ENCODE measurements at places on chromosomes 6 and 20. TPM values are rescaled to one million over a fixed set of nuclear protein-coding genes. Genes with fewer than 3 reads are reported as not detected.

- no peak for DNase-seq
Observed at GRCh38 chr20:18743665-18744440, 69.7 kb upstream of the SCP2D1 start.

- no peak for DNase-seq
Observed at GRCh38 chr6:48403587-48403986, 292.6 kb upstream of the PTCHD4 start.

The OR2H2 gene
- not detected for total RNA-seq

GRCh38 chr20:40390654-40391053 lies 298.4 kb downstream of the MAFB start:
- peak; percentile 9 for DNase-seq

GRCh38 chr6:42637681-42638080 lies 73.9 kb downstream of the UBR2 start:
- DNase-seq: no peak

DNA sequence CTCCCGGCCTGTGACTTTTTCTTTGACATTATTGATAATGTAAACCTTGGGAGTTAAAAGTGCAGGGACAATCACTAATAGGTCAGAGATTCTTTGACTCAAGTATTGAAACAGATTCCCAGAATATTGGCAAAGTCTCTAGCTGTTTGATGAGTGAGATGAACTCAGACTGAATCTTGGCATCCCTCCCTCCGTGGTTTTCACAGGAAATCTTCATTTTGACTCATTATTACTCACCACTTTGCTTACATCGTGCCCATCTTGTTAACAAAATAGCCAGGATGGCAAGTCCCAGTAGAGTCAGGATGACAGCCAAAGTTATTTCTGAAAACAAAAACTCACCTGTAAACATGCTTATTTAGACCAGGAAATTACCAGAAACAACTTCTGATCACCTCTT lies 2.0 kb downstream of the TSBP1 start:
- no peak for DNase-seq

- DNase-seq: no peak
Observed at GRCh38 chr20:46014517-46015396, 6.0 kb downstream of the MMP9 start.

- DNase-seq: no peak
Observed at GRCh38 chr20:25145131-25145530, 50.4 kb upstream of the ENTPD6 start.

GRCh38 chr6:169899481-169900145 lies 148.2 kb downstream of the ERMARD start:
- DNase-seq: no peak

GRCh38 chr6:91080871-91081270 lies 494.0 kb upstream of the MAP3K7 start:
- DNase-seq: no peak

DNA sequence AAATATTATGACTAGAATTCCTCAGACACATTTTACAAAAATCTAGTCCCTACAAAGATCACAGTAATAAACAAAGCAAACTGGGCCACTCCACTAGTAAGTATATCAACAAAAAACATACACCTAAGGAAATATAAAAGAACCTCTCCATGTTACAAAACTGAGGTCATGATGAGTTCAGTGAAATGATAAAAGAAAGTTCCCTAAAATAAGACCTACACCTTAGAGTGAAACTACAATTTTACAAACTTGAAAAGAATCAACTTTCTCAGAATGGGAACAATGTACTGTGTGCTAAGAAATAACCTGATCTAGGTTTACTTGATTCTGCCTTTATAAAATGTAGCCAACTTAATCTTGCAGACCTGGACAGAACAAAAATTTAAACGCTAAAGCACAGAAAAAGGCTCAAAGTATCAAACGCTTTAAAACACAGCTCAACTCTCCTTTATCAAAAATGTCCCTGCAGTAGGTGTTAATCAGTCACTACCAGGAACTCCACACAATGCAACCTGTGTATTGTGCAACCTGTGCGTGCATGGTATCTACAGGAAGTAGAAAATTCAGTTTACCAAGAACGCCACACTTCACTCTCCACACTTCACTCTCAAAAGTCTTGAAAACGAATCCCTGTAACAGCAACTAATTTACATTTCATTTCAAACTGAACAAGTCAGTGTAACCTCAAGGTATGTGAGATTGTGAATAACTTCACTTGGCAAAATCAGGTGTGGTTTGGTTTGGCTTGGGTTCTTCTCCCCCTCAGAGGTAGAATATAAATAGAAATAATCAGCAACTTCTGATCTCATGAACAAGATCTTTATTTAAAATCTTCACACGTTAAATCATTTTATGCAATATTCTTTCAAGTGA lies 1.8 kb downstream of the RALGAPA2 start:
- DNase-seq: peak; percentile 80

DNA sequence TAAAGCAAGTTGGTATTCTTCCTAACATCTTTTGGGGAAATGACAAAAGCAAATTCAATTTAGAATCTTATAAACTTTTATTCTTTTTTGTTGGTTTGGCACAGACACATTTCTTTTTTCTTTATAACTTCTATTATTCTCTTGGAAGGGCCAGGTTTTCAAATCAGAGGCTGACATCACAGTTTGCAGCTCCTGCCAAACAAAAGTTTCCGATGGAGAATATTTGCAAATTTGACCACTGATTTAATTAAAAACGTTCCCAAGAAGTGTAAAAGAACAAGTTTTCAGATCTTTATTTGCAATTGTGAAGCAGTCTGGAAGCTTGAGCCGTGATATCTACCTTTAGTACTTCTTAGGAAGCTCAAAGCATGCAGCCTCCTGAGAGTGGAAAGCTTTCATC lies 53.8 kb upstream of the CD83 start:
- DNase-seq: no peak

GRCh38 chr6:146123616-146124015 lies 94.8 kb downstream of the GRM1 start:
- no peak for DNase-seq

- no peak for DNase-seq
Observed at GRCh38 chr6:113772961-113773360, 84.2 kb upstream of the MARCKS start.

- DNase-seq: no peak
Observed at GRCh38 chr20:34970846-34971560, 15.3 kb downstream of the MYH7B start.

The PACSIN1 gene
- not detected for total RNA-seq

- DNase-seq: peak; percentile 91
Observed at GRCh38 chr6:2749969-2750600, 637 bp downstream of the MYLK4 start.

- no peak for DNase-seq
Observed at GRCh38 chr20:9616455-9616805, 102.0 kb downstream of the LAMP5 start.

DNA sequence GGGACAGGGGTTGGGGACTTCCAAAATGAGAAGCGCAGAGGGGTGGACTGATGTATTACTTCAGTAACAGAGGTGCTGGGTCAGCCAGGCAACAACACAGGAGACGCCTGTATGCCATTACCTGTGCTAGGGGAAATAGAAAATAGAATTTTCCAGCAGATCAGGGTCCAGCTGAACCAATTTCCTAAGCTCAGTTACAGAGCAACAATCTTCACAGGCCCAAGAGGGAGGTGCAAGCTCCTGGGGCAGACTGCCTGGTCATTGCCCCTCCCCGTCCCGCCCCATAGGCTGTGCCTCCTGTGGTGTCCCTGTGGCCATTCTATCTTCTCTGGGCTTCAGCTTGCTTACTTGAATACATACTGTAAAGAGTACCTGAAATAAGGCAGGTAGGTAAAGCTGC lies 3.7 kb downstream of the KCNK5 start:
- DNase-seq: no peak

GRCh38 chr6:42619963-42620362 lies 56.1 kb downstream of the UBR2 start:
- no peak for DNase-seq

- peak; percentile 51 for DNase-seq
Observed at GRCh38 chr6:34516391-34517324, 39.5 kb downstream of the SPDEF start.

The GMEB2 gene
- 13.9 TPM for total RNA-seq

DNA sequence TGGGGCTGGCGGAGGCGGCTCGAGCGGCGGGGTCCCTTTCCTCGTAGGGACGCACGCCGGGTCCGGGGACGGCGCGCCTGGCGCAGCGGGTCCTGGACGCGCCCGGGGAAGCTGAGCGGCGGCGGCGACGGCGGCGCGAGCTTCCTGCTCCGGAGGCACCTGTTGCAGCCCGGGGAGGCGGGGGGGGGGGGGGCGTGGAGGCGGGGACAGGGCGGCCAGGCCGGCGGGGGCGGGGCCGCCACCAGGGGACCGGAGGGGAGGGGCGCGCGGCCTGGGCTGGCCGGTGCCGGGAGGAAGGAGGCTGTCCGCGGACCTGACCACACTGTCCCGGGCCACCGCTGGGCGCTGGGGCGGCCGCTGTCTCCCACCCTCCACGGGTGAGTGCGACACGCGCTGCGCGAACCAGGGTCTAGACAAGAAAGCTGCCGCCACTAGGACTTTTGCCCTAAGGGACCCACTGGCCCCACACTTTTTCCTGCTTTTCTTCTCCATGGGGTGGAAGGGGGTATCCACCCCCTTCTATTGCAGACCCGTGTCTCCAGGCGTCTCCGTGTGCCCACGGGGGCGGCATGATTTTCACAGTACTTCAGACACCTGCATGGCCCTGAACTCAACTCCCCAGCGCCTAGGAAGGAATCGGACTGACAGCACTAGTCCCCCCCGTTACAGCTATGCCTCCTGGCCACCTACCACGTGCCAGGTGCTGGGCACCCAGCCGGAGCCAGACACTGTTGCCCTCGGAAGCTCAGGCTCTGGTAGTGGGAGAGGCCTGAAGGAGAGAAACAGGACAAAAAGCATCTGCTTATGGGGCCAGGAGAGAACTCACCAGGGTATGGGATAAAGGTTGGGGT lies at the start of gene NFATC2:
Gene NFATC2, minus strand, starts transcription at position 149 of the 851 bp plus-strand sequence. CDS start 220 bp downstream, outside the sequence.
- DNase-seq: peak; percentile 88

GRCh38 chr6:164825386-164825785 lies 484.0 kb downstream of the C6orf118 start:
- no peak for DNase-seq

DNA sequence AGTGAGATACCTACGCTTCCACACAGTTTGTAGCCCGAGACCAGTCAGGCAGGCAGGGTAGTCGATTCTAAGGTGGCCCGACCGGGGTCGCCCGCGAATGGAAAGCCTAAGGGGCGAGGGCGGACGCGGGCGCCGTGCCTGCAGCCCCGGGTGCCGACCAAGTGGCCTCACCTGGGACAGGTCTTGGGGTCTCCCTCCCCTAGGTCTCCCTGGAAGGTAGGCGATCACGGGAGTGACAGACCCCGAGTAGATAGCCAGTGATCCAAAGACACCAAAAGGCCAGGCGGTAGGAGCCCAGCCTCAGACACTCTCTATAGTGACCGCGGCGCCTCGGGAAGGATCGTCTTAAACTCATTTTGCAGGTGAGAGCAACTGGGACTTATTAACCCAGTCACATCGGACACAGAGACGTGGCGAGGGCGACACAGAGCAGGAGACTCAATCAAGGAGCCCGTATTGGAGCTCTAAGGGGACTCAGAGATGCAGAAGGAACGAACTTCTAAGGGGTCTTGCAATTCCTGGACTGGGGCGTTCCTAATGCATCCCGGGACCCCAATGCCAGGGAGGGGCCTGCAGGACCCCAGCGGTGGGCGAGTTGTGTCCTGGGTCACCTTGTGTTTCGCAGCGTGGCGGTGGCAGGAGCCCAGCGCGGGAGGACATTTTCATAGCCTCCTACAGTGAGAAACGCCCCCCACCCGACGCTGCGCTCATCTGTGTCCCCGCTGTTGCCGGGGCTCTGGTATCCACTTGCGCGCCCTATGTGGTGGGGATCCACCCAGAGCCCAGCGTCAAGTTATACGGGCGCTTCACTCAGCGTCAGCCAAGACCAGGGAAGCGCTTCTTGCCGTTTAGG lies 2.1 kb upstream of the VSX1 start:
- DNase-seq: peak; percentile 83

DNA sequence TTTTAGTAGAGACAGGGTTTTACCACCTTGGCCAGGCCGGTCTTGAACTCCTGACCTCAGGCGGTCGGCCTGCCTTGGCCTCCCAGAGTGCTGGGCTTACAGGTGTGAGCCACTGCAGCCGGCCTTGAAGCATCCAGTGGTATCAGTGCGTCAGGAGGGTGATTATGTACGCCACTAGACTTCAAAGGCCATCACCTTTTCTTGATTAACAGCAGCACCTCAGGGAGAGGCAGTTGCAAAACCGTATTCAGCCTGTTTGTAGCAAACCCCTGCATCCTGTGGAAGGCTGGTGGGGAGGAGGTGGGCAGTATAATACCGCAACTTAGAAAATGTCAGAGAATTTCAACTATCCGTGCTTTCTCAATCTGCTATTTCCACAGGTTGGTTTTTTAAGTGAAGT lies 27.3 kb upstream of the SHLD1 start:
- DNase-seq: no peak

- DNase-seq: no peak
Observed at GRCh38 chr20:64003960-64004725, 23.2 kb downstream of the PRPF6 start.

DNA sequence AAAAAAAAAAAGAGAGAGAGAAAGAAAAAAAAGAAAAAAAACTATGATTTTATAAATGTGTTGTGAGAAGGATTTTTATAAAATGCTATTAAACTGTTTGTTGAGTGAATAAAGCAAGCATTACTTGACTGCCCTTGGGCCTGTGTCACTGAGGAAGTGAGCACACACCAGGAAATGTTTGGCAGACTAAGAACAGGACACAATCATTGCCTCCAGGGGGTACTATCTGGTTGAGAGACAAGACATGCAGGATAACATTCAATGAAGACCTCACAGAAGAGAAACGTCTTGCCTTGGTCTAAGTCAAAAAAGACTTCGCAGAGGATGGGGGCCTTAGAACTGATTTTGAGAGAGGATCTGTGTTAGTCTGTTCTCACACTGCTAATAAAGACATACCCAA lies 40.6 kb downstream of the MTFR2 start:
- DNase-seq: no peak

The COL19A1 gene
- not detected for total RNA-seq

DNA sequence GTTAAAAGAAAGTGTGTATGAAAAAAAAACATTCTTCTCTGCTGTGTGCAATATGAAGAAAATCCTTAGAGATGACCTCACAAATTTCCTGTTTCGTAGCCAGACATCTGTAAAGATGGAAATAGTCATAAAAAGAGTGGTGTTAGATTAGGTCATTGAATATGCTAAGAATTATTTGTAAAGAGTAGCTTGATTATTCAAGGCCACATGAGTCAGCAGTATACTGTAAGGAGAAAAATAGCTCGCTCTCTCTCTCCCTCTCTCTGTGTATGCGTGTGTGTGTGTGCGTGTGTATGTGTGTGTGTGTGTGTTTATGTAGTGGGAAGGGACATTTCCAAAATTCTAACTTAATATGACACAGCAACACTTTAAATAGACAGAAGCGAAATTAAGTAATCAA lies 78.8 kb downstream of the PTCHD4 start:
- no peak for DNase-seq

The SLC17A1 gene
- 0.28 TPM for total RNA-seq
